ENCODE measurements at places on chromosomes 13 and 19. TPM values are rescaled to one million over a fixed set of nuclear protein-coding genes. Genes with fewer than 3 reads are reported as not detected.

GRCh38 chr19:48122421-48122820 is 11.8 kb upstream of the PLA2G4C start:
- peaks cover 19% of the 10 kb centered on the region for H3K4me1 ChIP-seq
- no peak overlapping the region for H3K27ac ChIP-seq
- no peak for DNase-seq

GRCh38 chr13:62663767-62664166 is 1248.1 kb upstream of the PCDH20 start:
- H3K4me3 ChIP-seq: no peak overlapping the region
- H3K27me3 ChIP-seq: no peaks in the 10 kb centered on the region
- H3K36me3 ChIP-seq: no peaks in the 10 kb centered on the region

- H3K4me3 ChIP-seq: no peak overlapping the region
- H3K36me3 ChIP-seq: no peaks in the 10 kb centered on the region
- H3K4me1 ChIP-seq: no peaks in the 10 kb centered on the region
- no peaks in the 10 kb centered on the region for H3K27me3 ChIP-seq
Observed at GRCh38 chr19:1631557-1632100, 20.8 kb downstream of the TCF3 start.

DNA sequence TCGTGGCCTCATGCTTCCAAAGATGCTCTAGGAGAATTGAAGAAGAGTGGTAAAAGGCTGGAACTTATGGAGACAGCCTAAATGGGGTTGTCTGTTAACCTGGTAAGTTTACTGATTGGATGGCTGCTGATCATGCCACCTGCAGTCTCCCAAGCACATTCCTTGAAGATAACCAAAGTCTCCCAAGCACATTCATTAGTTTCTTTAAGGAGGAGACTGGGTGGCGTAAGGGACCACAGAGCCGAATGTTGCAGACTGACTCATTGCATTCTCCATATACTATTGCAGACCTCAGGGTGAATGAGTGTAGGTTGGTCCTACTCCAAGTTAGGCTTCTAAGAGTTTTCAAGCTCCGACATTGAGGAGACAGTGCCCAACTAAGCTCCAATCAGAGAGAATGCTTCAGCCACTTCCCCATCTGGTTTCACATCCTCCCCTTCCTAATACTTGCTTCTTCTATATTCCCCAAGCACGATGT is at the start of gene IGFL3:
TSS of gene IGFL3 (minus strand) at position 51 of the 478 bp plus-strand sequence. CDS start at position 12, 39 bp downstream.
- no peaks in the 10 kb centered on the region for H3K27me3 ChIP-seq
- H3K4me1 ChIP-seq: peaks cover 10% of the 10 kb centered on the region
- H3K27ac ChIP-seq: no peak within 1 kb of the TSS
- peak; percentile 91 for DNase-seq

CCL25 gene
- total RNA-seq: not detected

Measured in astrocyte (in vitro differentiated cells and primary cell).